ENCODE measurements at places on chromosomes 7 and 10. TPM values are rescaled to one million over a fixed set of nuclear protein-coding genes. Genes with fewer than 3 reads are reported as not detected.

MUC12 gene
- not detected for total RNA-seq

CPVL gene
- total RNA-seq, result 22.9 TPM

HOXA9 gene
- not detected for total RNA-seq

FRMPD2 gene
- total RNA-seq, result not detected

NYAP1 gene
- 0.95 TPM for total RNA-seq

GRCh38 chr7:7395785-7396184, 139.9 kb downstream of the COL28A1 start:
- no peak for DNase-seq

DNA sequence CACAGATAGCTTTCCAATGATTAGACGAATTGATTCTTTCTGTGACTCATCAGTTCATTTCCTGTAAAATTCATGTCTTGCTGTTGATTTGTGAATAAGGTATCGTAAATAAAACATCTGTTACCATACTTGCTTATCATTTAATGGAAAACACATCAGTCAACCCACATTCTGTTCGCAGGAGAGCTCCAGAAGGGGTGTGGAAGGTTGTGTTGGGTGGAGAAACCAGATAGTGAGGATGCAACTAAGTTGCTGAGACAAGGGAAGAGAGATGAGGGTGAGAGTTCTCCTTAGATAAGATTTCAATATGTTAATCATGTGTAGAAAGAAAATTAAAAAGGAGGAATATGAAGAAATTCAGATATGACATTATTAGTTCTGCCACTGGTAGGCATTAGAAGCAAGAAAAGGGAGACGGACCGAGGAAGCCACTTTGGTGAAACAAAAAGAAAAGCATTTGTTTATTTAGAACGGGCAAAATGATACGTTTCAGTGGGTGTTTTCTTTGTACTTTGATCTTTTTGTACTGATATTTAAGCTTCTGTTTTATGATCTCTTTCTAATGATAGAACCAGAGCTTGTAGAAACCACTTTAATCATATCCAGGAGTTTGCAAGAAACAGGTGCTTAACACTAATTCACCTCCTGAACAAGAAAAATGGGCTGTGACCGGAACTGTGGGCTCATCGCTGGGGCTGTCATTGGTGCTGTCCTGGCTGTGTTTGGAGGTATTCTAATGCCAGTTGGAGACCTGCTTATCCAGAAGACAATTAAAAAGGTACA, 7.8 kb downstream of the CD36 start:
- no peak for DNase-seq

- no peak for DNase-seq
These were observed 1.7 kb downstream of the URGCP start for GRCh38 chr7:43904533-43905208.

GRCh38 chr7:148515237-148515636, 75.3 kb upstream of the C7orf33 start:
- no peak for DNase-seq

- DNase-seq, result no peak
These were observed 104.0 kb downstream of the SLIT1 start for GRCh38 chr10:97081621-97082235.

GRCh38 chr7:39987641-39988347, 37.7 kb downstream of the CDK13 start:
- no peak for DNase-seq

DNA sequence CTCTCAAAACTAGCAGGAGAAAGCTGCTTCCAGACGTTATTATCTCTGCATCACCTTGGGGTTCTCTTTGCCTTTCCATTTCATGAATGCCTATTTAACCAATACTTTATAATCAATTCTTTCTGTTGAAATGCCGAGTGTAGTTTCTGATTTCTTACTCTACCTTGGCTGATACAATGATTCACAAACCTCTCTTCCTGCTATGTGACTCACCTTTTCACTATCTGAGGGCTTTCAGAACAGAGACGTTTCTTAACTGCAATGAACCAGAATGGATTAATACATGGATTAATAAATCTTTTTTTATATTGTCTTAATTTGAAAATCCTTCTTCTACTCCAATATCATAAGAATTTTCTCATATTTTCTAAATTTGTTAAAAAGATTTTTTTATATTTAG, 46.4 kb upstream of the ZNF746 start:
- no peak for DNase-seq

DNA sequence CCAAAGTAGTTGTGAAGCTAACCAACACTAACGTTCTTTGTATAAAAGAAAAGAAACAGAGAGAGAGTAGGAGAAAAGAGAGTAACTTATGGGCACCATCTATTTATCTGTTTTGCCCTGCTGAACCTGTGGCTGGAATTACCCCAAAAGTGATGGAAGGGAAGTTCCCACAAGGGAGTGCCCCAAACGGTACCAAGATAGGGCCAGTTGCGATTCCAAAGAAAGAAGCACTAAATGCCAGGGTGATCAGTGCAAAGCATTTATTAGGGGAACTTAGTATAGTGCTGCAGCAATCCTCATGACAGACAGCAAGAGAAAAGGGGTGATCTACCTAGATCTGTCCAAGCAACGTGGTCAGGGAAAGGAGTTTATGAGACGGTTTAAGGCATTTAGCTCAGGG, 190.2 kb downstream of the SORCS3 start:
- no peak for DNase-seq

DNA sequence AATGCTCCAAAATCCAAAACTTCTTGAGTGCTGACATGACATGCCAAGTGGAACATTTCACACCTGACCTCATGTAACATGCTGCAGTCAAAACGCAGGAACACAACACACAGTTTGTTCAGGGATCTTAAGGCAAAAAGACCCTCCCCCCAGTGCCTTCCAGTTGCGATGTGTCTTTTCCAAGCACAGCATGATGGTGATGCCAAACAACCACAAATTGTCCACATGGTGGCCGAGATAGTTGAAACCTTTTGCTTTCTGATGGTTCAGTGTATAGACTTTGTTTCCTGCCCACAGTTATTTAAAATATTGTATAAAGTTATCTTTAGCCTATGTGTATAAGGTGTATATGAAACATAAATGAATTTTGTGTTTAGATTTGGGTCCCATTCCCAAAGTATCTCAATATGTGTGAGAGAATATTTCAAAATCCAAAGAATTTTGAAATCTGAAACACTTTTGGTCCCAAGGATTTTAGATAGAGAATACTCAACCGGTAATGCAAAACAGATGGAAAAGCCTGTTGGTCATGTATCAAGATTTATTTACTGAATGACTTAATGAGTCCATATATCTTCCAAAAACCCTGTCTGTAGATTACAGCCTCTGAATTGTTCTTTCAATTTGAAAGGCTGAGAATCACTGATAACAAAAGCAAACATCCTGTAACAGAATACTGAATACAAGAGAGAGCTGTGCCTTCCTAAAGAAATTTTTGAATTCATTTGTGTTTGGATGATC, 93.4 kb upstream of the OIT3 start:
- DNase-seq, result no peak

GRCh38 chr7:5420067-5420880, 3.4 kb downstream of the TNRC18 start:
- DNase-seq, result no peak

- DNase-seq, result no peak
These were observed 14.7 kb downstream of the CNPY1 start for GRCh38 chr7:155531681-155532080.

DNA sequence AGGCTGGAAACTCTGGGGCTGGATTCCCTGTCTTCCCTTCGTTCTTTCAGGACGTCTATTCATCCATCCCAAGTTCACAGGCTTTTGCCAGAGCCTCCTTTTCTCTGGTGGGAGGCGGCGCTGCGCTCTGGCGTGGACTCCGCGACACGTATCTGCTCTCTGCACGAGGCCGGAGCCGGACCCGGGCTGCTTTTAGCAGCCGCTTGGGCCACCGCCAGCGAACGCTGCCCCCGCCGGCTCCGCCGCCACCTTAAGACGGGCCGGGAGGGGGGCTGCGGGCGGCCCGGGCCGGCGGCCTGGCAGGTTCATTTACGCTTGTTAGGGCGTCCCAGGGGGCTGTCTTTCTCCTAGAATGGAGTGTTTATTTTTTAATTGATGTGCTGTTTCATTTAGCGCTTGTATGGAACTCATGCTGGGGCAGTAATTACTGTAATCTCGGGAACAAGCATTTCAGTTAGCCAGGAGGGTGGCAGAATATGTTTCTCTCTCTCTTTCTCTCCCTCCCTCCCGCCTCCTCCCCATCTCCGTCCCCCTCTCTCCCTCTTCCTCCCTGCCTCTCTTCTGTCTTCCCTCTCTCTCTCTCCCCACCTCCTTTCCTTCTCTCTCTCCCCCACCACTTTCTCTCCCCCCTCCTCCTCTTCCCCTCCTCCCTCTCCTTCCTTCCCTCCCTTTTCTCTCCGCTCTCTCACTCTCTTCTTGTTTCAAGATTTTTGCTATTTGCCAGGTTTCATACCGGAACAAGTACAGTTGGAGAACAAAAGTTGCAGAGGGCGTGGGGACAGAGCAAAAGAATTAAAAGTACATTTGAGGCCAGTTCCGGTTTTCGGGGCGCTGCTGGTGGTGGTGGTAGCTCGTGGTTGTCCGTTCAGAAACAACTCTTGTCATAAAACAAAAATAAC, 1.3 kb upstream of the FZD8 start:
- peak; percentile 27 for DNase-seq

- no peak for DNase-seq
These were observed 51.3 kb upstream of the FRMD4A start for GRCh38 chr10:14382022-14382421.

- no peak for DNase-seq
These were observed 327.4 kb downstream of the CDK14 start for GRCh38 chr7:90923541-90923997.

- no peak for DNase-seq
These were observed 787.4 kb downstream of the PHTF2 start for GRCh38 chr7:78585980-78586379.

GRCh38 chr10:29144126-29144525, 144.7 kb upstream of the LYZL1 start:
- no peak for DNase-seq

- DNase-seq, result no peak
These were observed 1.5 kb downstream of the DUSP5 start for GRCh38 chr10:110498982-110499795.

- no peak for DNase-seq
These were observed 34.6 kb upstream of the HECW1 start for GRCh38 chr7:43077732-43078391.

GRCh38 chr10:51083356-51083853, 9.1 kb downstream of the PRKG1 start:
- no peak for DNase-seq

GRCh38 chr7:83173664-83174063, 11.0 kb upstream of the PCLO start:
- no peak for DNase-seq

GRCh38 chr7:40717242-40717641, 582.4 kb downstream of the SUGCT start:
- DNase-seq, result peak; percentile 22

GRCh38 chr10:6119962-6120361, 31.1 kb downstream of the RBM17 start:
- no peak for DNase-seq

GRCh38 chr7:45869426-45869825, 3.5 kb downstream of the CCDC201 start:
- DNase-seq, result no peak
